ENCODE measurements at places on chromosomes 6 and 20. TPM values are rescaled to one million over a fixed set of nuclear protein-coding genes. Genes with fewer than 3 reads are reported as not detected.
A peak's percentile ranks its signal among the peaks of the same experiment; 100 is the strongest.

DNA sequence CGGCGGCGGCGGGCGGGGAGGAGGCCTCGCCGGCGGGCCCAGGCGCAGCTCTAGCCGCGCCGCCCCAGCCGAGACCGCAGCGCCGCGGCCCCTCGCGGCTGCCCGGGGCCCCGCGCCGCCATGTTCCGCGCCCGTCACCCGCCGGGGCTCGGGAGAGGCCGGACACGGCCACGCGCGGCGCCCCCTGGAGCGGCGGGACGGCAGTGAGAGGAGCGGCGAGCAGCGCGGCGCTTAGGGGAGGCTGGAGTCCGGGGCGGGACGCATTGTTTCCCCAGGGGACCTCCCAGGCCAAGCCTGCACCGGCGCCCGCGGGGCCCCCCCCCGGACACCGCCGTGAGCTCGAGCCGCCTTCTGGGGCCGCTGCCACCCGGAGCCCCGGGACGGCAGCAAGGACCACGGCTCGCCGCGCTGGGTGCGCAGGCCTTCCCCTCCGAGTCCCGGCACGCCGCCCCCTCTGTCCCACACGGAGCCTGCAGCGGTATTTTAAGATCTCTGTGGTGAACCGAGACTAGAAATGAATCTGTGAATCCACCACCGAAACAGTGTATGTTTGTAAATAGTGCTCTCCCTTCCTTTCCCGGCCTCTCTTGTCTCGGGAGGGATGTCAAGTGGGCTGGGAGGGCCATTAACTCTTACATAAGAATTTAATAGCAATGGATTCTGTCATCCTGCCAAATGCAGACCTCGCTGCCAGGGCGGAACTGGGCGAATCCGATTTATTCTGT is 424 bp upstream of the KIF13A start:
- DNase-seq = peak; percentile 89

DNA sequence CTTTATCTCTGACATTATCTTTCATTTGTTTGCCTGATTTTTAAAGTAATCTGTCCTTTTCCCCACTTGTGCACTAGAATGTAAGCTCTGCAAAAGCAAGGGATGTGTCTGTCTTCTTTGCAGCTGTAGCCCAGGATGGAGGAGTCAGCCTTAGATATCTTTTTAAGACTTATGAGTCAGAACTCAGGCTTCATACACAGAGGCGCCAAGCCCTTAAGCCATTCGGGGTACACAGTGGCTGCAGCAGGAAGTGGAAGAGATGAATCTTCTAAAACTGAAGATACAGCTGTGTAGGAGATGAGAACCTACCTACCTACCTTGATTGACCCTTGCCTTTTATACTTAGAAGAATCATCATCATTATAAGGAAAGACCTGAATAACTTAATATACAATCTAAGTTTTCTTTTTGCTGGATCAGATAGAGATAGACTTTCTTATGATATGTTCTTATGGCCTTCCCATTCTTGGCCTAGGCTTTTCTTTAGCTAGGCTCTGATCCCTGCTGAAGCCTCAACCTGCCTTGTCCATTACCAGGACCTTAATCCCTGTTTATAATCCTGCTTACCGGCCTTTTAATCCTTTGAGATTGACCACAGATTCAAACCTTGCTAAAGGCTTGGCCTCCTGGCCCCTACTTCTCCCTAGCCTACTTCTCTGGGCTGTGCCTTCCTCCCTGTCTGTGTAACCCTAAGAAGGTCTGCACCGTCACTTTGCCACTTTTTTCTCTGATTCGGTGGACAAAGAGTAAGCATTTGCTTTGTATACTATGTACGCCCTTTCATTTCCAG is 304.5 kb downstream of the PRL start:
- DNase-seq = peak; percentile 46

GRCh38 chr6:34531580-34532201 is 24.4 kb downstream of the SPDEF start:
- DNase-seq = peak; percentile 95

DNA sequence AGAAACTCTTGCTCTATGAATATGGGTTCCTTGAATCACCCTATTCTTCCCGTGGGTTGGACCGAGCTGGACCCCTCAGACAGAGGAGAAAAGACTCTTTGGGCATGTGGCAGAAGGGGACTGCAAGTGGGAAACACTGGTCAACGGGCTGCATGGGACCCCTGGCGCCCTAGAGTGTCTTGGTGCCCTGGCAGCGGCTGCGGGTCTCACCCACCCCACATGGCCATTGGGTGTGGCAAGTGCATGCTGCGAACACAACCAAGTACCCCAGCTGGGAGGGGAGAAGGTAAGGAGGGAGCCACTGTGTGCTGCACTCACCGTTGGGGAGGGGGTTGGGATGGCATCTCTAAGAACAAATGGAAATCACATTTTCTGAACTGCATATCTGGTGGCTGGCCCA is 438.8 kb upstream of the EYS start:
- DNase-seq = no peak

The XKR7 gene
- 0.37 TPM for total RNA-seq

The VARS2 gene
- 1.2 TPM for total RNA-seq

- DNase-seq = no peak
Observed at GRCh38 chr20:5627463-5628050, 122.6 kb upstream of the SHLD1 start.

The FOXC1 gene
- 4.9 TPM for total RNA-seq
